ENCODE measurements at places on chromosomes 6 and 20.

- DNase-seq = no peak
Observed at GRCh38 chr6:63440057-63440456, 120.3 kb upstream of the LGSN start.

DNA sequence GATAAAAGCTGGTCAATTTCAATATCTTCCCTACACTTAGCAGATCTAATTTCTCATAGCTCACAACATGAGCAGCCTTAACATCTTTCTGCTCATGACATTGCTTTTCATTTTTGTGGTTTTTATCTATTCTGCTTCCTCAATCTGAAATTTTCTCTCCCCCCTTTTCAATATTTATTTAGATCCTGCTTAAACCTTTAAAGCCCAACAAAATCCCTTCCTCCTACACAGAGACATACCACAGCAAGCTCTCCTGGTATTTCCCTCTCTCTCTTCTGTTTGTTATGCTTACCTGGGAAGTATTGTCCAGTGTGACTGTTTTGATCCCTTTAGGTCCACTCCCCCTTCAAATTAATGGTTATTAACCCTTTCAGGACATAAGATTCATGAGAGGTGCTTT, 582.5 kb downstream of the RFPL4B start:
- no peak for DNase-seq

DNA sequence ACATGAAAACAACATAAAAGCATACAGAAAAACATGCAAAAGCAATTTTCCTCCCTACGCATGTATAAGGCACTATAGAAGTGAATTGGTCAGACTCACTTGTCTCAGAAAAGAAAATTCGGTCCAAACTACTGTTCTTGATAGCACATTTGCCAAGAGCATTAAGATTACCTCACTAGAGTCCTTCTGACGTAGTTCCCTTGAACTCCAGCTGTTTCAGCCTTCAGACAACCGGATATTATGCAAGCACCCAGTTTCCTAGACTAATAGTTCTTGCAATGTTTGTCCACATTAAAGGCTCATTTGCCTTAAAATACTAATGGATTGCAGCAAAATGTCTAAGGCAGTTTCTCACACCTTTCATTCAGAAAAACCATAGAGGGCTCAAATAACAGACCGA, 2.5 kb upstream of the CASS4 start:
- DNase-seq = no peak

DNA sequence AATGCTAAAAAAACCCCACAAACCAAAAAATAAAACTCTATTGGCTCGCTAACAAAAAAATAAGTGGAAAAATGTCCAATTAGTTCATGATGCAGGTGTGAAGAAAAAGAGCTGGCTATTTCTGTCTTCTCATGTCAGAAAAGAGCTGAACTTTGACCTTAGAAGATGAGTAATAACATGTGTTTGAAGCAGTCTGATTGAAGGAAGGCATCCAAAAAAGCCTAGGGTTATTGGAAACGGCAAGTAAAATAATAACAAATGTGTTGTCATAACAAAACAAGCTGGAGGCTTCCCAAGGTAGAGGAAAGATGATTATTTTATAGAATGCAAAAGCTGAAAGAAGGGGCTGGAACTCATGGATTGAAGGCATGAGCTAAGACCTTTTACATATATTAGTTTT, 94.4 kb upstream of the FAM184A start:
- no peak for DNase-seq

GRCh38 chr6:116761779-116762178, 3.7 kb downstream of the FAM162B start:
- no peak for DNase-seq

- no peak for DNase-seq
Observed at GRCh38 chr6:5025911-5026819, 22.3 kb upstream of the RPP40 start.

- no peak for DNase-seq
Observed at GRCh38 chr6:167401525-167402194, 76.8 kb downstream of the TTLL2 start.

GRCh38 chr6:56552187-56553130, 90.2 kb downstream of the DST start:
- DNase-seq = no peak

GRCh38 chr6:116083052-116083451, 17.6 kb upstream of the NT5DC1 start:
- DNase-seq = no peak

DNA sequence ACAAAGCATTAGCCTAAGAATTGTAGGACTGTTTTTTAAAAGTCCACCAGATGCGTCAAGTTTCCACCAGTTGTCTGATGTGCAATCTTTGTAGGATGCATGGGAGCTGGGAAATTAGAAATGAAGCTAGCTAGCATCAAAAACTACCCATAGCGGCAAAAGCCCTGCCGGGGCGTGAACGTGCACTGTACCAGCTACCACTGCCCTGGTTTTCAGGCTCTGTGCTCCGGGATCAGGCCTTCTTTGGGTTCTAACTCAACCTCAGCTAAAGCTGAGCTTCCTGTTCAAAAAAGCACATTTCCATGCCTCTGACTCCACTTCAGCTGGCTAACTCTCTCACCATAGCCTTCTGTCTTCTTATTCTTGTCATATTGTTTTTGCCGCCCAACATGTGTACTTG, 26.9 kb upstream of the FUCA2 start:
- DNase-seq = no peak

GRCh38 chr6:160177220-160177619, 55.6 kb downstream of the SLC22A1 start:
- no peak for DNase-seq

GRCh38 chr6:76788155-76788554, 675.1 kb downstream of the HTR1B start:
- DNase-seq = no peak

DNA sequence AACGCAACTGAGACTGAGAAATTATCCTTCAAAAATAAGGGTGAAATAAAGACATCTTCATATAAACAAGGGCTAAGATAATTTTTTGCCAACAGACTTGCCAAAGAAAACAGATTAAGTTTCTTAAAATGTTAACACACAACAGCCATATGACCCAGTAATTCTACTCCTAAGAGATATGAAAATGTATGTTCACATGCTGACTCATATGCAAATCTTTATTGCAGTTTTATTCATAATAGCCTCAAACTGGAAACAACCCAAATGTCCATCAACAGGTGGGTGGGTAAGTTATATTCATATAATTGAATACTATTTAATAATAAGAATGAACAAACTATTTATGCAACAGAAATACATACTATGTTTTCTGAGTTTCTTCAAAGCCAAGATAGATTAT, 140.1 kb downstream of the REV3L start:
- DNase-seq = no peak

GRCh38 chr20:62200491-62201172, 17.8 kb downstream of the MTG2 start:
- DNase-seq = no peak

- DNase-seq = no peak
Observed at GRCh38 chr6:104718672-104719071, 141.0 kb downstream of the HACE1 start.

Measured in stimulated activated CD4-positive, alpha-beta T cell treated with anti-CD3 and anti-CD28 coated beads, Interleukin-2, amount 100 ng/mL, for 4 hours (primary cell).